ENCODE measurements at places on chromosomes 4 and X.

DNA sequence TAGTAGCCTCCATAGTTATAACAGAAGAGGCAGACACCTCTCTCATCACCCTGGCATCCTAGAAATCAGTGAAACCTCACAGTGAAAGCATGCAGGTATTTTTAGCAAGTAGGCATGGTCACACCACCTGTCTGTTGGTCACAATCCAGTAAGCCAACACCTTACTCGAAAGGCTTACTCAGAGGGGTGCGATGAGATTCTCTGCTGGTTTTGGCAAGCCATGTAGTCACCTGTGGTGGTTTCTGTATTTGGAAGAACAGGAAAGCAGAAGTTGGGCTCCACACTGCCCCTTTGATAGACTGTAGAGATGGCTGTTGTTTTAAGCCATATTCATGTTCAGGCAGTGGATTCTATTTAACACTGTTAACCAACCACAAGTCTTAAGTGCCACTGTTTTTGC, 134.7 kb downstream of the DCLK2 start:
- DNase-seq: no peak

- no peak for DNase-seq
Measured at GRCh38 chr4:63349674-63350025, 1059.6 kb downstream of the TECRL start.

DNA sequence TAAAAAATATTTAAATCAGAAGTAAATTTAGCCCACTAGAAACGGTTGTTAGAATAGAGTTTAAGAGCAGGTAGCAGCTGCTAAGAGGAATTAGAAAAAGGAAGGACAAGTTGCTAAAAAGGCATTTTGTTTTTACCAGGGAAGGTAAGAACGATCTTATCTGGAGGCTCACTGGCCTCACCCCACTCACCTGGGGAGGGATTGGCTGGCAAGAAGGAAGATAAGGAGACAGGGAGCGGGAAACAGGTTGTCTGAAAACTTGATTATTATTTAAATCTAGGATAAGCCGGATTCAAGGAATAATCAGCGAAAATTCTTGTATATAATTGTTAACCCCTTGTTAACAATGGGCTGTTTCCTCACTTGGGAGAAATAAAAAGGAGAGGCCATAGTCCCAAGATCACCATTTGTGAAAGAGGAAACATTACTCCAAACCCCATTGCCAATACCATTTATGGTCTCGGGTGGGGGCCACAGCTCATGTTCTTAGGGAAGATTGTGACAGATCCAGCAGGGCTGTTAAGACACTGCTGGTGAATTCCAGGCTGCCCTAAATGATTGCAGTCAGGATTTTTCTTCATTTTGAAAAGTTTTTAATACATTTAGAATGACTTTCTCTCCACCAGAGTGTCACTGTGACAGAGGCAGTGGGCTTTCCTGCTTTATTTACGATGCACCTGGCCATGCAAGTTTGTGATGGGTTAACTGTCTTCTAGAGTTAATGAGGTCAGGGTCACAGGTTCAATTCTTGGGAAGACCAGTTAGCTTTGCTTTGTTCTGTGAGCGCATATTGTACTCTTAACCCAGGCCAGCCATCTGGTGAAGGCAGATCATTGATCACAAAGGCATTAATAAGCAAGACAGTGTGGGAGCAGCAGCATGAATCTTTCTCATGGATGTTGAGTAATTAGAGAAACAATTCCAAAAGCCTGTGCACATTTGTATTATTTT, 106.6 kb downstream of the CEP135 start:
- DNase-seq: no peak

- no peak for DNase-seq
Measured at GRCh38 chr4:178612733-178613132, 1170.5 kb upstream of the AGA start.

DNA sequence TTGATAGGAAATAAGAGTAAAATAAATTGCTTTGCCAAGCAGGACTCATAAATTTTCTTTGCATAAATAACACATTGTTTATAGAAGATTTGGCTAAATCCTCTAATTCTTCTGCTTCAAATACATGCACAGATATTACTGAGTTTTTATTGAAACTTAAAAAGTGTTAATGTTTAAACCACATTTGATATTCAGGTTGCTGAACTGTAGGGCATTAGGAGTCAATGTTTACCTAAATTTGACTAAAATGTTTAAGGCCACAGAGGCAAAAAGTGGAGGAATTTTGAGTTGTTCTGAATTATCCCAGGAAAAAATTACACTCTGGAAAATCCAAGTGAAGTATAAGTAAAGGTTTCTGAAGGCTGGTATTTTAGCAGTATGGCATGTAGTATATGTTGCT, 78.7 kb downstream of the FIP1L1 start:
- DNase-seq: no peak
